Liver (tissue), 10 donors: ENCODE measurements at places on chromosomes 3 and 15.

DNA sequence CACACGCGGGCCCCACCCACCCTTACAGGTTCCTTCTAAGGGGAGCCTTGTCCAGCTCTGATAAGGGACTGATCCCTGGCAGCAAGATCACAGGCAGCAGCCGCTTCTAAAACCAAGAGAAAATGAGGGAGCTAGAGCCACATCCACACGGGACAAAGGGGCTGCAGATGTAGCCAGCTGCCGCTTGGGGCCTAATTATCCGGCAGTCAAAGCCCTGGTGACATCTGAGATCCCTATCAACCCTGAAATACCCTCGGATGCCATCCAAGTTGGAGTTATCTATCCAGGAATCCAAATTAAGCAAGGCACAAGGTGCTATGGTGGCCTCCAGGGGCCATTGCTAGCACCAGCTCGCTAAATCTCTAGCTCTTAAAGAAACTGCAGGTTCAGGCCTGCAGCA, 248.3 kb downstream of the VPS13C start:
- H3K4me1 ChIP-seq, result no peaks in the 10 kb centered on the region
- no peaks in the 10 kb centered on the region for H3K27me3 ChIP-seq
- H3K4me3 ChIP-seq, result no peak overlapping the region
- H3K27ac ChIP-seq, result no peak overlapping the region
- H3K36me3 ChIP-seq, result no peaks in the 10 kb centered on the region

DNA sequence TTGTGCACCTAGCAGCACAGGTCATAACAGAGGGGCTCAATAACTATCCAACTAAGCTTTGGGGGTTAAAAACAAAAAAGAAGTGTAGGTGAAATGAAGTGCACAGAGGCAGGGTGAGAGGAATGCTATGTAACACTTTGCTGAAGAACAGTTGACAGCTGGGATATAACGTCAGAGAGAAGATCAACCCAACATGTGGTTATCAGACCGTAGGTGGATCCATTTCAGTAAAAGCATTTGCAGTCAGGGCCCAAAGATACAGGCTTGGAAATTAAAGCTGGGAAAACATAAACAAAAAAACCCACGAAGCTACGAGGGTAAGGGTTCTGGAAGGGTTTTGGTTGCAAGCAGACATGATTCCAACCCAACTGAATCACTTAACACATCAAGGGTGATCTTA, 377.5 kb upstream of the NR2F2 start:
- DNase-seq, result no peak
- no peaks in the 10 kb centered on the region for H3K36me3 ChIP-seq
- H3K27me3 ChIP-seq, result no peaks in the 10 kb centered on the region
- H3K4me1 ChIP-seq, result no peaks in the 10 kb centered on the region

DNA sequence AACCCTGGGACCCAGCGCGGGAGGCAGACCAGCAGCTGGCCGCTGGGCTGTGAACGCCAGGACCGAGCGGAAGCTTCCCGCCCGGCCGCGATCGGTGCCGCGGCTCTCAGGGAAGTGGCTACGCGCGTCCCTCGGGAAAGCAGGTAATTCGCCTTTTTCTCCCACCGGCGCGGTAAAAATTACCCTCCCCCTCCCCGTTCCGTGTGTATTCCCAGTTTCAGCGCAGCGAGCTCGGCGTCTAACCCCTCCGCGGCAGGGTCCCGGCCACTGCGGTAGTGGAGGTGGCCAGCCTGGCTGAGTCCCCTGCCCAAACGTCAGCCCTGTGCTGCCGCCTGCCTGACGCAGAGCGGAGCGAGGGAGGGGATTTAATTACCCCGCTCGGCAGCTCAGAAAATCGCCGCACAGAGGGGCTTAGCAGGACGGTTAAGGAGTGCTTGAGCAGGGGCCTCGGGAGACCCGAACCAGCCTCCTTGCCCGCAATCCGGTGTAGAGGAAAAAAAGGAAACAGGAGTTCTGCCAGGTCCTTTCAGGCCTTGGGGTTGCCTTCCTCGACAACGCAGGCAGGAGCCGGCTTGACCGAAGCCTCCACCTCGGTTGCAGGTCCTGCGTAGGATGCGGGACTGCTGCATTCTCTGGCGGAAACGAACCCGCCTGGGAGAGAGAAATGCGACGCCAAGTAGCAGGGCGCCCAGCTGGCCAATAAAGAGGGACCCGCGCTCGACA, 2.9 kb downstream of the GATA2 start:
- no peak for DNase-seq
- peaks cover 14% of the 10 kb centered on the region for H3K27me3 ChIP-seq
- no peak overlapping the region for H3K27ac ChIP-seq
- no peaks in the 10 kb centered on the region for H3K36me3 ChIP-seq
- H3K4me3 ChIP-seq, result no peak overlapping the region

GRCh38 chr3:68889328-68889727, 43.0 kb downstream of the TAFA4 start:
- no peak overlapping the region for H3K4me3 ChIP-seq
- no peaks in the 10 kb centered on the region for H3K36me3 ChIP-seq
- no peak overlapping the region for H3K27ac ChIP-seq
- H3K27me3 ChIP-seq, result no peaks in the 10 kb centered on the region
- no peak for DNase-seq

- no peaks in the 10 kb centered on the region for H3K4me1 ChIP-seq
- H3K27me3 ChIP-seq, result no peaks in the 10 kb centered on the region
- H3K36me3 ChIP-seq, result no peaks in the 10 kb centered on the region
- no peak overlapping the region for H3K4me3 ChIP-seq
Measured at GRCh38 chr15:51114437-51115119, 19.9 kb upstream of the TNFAIP8L3 start.

- DNase-seq, result no peak
- no peaks in the 10 kb centered on the region for H3K36me3 ChIP-seq
- peaks cover 11% of the 10 kb centered on the region for H3K4me1 ChIP-seq
Measured at GRCh38 chr3:15345066-15345607, 12.8 kb upstream of the SH3BP5 start.

GRCh38 chr3:102205647-102206046, 229.2 kb upstream of the ZPLD1 start:
- no peak for DNase-seq
- H3K27me3 ChIP-seq, result no peaks in the 10 kb centered on the region
- no peaks in the 10 kb centered on the region for H3K4me1 ChIP-seq
- no peak overlapping the region for H3K27ac ChIP-seq
- H3K4me3 ChIP-seq, result no peak overlapping the region

- peaks cover 4% of the 10 kb centered on the region for H3K4me1 ChIP-seq
- DNase-seq, result no peak
- no peaks in the 10 kb centered on the region for H3K27me3 ChIP-seq
- H3K4me3 ChIP-seq, result no peak overlapping the region
- H3K27ac ChIP-seq, result no peak overlapping the region
- H3K36me3 ChIP-seq, result peaks cover 10% of the 10 kb centered on the region
Measured at GRCh38 chr15:49035825-49036224, 10.4 kb downstream of the SECISBP2L start.
